Activated CD4-positive, alpha-beta T cell treated with anti-CD3 and anti-CD28 coated beads, Interleukin-2, amount 50 U/mL, for 1 hour (primary cell): ENCODE measurements at places on chromosomes 6 and 20.

DNA sequence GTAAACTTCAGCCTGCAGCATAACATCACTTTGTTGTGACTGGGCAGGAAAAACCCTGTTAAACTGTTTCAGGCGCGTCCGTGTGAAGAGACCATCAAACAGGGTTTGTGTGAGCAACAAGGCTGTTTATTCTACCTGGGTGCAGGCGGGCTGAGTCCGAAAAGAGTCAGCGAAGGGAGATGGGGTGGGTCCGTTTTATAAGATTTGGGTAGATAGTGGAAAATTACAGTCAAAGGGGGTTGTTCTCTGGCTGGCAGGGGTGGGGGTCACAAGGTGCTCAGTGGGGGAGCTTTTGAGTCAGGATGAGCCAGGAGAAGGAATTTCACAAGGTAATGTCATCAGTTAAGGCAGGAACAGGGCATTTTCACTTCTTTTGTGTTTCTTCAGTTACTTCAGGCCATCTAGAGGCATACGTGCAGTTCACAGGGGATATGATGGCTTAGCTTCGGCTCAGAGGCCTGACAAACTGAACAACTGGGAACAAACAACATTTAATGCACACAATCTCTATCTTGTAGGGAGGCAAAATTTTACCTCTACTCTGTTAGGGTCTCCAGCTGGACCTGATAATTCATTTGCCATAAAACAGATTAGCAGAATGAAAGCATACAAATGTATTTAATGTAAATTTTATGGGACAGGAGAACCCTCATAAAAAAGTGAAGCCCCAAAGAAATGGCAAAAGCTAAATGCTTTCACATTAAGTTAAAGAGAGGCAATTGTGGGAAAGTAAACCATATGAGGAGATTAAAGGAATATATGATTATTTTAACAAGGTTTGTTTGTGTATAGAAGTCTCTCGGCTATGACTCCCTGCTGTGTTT, 58.3 kb upstream of the HFE start:
- no peak for DNase-seq

- DNase-seq: no peak
Measured at GRCh38 chr20:37875460-37876175, 27.3 kb upstream of the VSTM2L start.

DNA sequence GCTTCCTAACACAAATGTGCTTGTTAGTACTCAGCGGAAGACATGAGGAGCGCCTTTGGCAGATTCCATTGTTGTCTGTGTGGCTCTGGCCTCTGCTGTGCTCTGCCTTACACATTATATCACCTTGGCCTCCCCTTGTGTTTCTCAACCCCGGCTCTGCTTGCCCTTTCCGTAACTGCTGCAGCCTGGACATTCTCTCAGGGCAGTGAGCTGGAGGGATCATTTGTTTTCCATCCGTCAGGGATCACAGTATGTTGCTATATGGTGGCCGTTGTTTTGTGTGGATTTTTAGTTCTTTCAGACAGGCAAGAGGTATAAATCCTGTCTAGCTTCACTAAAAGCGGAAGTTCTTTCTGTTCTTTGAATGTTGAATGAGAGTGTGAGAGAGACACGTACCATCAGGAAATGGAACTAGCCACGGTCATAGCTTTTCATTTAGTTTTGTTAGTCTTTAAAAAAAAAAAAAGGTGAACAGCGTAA, 175.1 kb downstream of the JARID2 start:
- DNase-seq: no peak

DNA sequence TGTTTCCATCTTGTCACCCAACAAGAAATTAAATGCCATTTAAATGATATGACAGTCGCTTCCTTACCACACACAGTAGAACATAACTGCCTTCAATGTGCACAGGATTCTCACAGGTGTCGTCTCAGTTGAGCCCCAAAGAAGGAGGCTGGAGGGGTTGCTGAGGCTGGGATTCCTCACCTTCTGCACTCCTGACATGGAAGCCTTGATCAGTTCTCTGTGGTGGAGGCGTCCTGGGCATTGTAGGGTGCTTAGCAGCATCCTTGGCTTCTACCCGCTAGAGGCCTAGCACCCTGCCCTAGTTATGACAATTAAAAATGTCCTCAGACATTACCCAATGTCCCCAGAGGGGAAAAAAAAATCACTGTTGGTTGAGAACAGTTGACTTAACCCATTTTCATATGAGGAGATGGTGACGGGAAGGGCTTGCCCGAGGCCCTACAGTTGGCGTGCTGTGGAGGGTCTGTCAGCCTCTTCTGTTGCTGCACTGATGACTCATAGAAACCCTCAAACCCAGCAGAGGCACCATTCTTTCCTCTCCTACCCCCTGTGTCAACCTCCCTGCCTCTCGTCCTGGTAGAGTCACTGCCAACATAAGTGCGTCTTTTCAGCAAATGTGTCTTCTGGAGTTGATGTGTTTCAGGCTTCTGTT, 19.3 kb upstream of the ZNF831 start:
- DNase-seq: no peak

GRCh38 chr6:107323133-107323785, 136.1 kb downstream of the PDSS2 start:
- DNase-seq: no peak

DNA sequence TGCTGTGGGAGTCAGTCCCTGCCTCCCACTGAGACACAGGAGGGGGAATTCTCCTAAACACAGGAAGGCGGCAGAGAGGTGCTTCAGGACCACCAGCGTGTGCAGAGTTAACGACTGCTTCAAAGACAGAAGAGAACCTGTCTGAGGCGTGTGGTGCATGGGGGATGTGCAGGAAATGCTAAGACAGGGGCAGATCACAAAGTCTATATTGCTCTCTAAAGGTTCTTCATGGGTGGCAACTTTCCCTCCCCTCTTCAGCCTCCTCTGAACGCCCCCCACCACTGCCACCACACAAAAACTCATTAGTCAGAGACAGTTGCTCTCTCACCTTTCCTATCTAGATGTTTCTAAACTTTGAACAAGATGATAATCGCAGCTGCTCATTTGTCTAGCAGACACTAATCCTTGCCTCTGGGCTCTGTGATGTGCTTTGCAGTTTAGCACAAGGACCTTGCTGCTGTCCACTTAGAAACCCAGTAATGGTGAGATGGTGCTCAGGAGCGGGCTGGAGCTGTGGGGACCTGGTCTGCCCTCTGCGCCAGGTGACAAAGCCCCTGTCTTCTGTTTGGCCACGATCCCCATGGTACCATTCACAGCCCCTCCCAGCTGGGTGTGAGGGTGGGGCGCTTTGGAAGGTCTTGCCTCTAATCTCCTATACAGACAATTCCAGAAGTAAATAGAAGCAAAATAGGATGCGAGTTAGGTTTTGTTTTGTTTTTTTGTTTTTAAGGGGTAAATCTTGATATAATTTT, 219.6 kb downstream of the NRN1 start:
- no peak for DNase-seq

DNA sequence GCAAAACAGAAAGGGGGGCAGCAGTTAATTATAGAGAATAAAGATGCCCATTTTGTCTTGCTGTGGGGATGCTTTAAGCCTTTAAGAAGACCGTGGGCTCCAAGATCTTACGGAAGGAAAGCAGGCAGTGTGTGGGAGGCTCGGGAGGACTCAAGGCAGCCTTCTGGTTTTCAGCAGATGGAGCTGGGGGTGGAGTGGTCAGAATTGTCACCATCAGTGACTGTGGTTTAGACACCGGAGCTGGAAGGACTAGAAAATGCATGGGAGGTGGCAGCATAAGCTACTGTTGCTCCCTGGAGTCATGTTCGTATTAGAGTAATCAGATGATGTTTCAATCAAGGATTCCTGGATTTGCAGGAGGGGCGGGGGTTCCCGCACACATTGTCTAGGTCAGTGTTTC, 3.7 kb downstream of the PHACTR1 start:
- no peak for DNase-seq

GRCh38 chr20:1930165-1930564, 35.0 kb downstream of the SIRPA start:
- no peak for DNase-seq

- DNase-seq: no peak
Measured at GRCh38 chr20:38665094-38665493, 59.2 kb upstream of the SLC32A1 start.

DNA sequence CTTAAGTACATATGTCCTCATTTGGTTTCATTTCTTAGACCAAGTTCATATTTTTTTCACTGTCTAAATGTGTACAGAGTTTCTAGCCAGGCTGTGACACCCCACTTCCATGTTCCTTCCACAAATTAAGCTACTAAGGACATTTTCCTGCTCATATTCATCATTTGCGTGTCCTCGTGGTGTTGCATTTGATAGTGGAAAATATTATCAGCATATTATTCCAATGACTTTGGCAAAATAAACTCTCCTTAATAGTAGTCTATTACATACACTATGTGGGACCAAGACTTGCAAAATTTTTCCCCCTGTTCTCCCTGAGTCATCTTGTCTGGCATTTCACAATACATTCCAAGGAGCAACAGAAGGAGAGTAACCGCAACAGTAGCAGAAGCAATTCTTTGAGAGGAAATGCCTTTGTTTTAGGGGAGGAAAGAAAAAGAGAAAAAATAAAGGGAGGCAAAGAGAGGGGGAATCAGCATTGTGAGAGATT, 599.2 kb downstream of the COL12A1 start:
- no peak for DNase-seq

- peak; percentile 31 for DNase-seq
Measured at GRCh38 chr6:118283766-118284165, 264.3 kb upstream of the PLN start.

DNA sequence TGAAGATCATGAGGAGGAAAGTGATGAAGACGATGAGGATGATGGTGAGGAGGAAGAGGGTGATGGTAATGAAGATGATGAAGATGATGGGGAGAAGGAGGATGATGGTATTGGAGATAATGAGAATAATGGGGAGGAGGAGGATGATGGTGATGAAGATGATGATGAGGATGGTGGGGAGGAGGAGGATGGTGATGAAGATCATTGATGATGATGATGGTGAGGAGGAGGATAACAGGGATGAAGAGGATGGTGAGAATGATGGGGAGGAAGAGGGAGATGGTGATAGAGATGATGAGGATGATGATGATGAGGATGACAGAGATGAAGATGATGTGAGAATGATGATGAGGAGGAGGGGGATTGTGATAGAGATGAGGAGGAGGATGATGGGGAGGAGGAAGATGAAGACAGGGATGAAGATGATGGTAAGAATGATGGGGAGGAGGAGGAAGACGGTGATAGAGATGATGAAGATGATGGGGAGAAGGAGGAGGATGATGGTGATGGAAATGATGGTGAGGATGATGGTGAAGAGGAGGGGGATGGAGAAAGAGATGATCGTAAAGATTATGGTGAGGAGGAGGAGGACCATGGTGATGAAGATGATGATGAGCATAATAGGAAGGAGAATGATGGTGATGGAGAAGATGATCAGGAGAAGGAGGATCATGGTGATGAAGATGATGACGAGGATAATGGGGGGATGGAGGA, 273.7 kb downstream of the SMOC2 start:
- no peak for DNase-seq

DNA sequence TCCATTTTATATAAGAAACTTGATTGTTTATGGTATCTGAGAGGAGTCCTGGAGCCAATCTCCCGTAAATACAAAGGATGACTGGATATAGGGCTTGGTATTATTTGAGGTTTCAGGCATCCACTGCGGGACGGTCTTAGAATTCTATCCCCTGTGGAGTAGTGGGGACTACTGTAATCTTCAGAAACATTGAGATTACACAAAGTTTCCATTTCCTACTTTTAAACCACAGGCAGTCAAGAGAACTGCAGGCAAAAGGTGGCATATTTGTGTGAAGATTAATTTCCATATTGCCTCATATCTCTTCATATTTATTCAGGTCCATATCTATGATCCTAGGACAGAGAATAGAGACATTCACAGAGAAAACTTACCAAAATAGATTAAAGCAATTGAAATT, 586.2 kb downstream of the PHF3 start:
- DNase-seq: no peak

GRCh38 chr6:124963416-124963785, 1.2 kb downstream of the RNF217 start:
- no peak for DNase-seq

DNA sequence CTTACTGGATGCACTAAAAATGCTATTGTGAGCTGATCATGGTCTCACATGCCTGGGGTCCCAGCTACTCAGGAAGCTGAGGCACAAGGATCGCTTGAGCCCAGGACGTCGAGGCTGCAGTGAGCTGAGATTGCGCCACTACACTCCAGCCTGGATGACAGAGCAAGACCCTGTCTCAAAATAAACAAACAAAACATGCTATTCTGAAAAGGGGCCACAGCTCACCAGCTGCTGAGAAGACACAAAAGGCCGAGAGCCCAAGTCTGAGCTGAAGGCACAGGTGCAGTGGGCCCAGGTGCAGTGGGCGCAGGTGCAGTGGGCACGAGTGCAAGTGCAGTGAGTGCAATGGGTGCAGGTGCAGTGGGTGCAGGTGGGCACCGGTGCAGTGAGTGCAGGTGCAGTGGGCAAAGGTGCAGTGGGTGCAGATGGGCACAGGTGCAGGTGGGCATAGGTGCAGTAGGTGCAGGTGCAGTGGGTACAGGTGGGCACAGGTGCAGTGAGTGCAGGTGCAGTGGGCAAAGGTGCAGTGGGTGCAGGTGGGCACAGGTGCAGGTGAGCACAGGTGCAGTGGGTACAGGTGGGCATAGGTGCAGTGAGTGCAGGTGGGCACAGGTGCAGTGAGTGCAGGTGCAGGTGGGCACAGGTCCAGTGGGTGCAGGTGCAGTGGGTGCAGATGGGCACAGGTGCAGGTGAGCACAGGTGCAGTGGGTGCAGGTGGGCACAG, 16.0 kb downstream of the ZBTB46 start:
- DNase-seq: no peak
